ENCODE measurements at places on chromosomes 6 and 20.

- DNase-seq, result no peak
Observed at GRCh38 chr6:135789375-135790050, 62.0 kb upstream of the PDE7B start.

GRCh38 chr6:90414352-90414751, 117.7 kb upstream of the BACH2 start:
- no peak for DNase-seq

DNA sequence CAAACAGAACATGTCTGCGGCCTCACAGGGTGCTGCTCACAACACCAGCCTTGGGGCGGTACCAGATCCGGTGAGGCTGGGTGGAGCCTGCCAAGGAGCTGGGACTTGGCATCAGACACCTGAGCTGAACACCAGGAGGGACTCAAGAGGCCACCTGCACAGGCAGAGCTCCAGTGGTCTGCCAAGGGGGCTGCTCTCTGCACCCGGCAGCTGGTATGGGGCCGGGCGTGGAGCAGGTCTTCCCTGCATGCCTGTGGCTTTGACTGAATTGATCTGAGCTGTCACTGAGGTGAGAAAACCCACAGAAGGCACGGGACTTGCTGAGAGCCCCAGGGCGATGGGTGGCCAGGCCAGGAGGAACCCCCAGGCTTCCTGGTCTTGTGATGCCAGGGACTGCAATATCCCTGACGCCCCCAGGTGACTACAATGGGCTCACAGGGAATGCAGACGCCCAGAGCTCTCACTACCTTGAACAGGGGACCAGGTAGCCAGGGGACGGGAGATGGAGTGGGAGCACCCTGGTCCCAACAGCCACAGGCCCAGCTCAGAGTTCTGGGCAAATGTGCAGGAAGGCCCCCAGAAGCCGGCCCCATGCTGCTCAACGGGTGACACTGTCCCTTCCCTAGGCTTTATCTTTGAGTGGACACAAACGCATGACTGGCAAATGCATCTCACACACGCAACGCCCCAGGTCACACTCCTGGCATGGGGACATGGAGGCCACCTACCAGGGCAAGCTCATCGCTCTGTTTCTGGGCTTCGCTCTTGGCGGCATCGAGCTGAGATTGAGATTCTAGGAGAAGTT, 48.2 kb downstream of the DSTN start:
- DNase-seq, result peak; percentile 42

GRCh38 chr6:149334201-149334600, 16.7 kb downstream of the TAB2 start:
- no peak for DNase-seq

DNA sequence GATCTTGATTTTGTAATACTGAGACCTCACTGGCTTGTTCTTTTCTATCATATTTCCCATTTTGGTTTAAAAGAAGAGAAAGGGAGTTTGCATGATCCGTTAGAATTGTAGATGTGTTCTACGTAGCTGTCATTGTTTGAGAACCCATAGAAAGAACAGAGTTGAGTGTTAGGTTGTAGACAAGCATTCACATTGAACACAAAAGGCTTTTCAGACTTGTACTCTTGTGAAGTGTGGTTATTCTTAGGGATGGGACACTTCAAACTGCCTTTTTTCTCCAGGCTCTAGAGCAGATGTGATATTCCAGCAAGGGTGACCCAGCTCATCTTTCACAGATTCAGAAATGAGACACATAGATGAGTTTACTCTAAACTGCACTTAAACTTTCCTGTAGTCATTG, 19.9 kb downstream of the FOXO3 start:
- no peak for DNase-seq

DNA sequence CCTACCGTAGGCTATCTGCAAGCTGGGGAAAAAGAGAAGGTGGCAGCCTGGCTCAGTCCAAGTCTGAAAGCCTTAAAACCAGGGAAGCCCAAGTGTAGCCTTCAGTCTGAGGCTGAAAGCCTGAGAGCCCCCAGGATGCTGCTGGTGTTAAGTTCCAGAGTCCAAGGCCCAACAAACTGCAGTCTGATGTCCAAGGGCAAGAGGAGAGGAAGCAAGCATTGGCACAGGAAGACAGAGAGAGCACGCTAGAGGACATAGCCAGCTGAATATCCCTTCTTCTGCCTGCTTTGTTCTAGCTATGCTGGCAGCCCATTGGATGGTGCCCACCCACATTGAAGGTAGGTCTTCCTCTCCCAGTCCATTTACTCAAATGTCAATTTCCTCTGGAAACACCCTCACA, 12.1 kb upstream of the L3MBTL1 start:
- no peak for DNase-seq

DNA sequence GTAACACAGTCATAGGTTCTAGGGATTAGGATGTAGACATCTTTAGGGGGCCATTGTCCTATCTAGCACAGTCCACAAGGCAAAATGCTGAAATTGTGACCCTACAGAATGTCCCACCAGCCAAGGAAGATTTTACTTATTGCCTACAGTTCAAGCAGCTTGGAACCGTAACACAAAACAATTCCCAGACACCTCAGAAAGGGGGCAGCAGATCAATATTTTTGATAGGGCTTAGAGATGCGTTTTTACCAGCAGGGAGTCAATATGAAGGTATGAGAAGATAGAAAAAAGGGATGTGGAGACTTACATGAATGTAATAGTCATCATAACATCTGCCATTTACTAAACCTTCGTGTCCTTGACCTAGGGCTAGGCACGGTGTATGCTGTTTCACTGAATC, 81.0 kb downstream of the TMEM170B start:
- DNase-seq, result no peak

DNA sequence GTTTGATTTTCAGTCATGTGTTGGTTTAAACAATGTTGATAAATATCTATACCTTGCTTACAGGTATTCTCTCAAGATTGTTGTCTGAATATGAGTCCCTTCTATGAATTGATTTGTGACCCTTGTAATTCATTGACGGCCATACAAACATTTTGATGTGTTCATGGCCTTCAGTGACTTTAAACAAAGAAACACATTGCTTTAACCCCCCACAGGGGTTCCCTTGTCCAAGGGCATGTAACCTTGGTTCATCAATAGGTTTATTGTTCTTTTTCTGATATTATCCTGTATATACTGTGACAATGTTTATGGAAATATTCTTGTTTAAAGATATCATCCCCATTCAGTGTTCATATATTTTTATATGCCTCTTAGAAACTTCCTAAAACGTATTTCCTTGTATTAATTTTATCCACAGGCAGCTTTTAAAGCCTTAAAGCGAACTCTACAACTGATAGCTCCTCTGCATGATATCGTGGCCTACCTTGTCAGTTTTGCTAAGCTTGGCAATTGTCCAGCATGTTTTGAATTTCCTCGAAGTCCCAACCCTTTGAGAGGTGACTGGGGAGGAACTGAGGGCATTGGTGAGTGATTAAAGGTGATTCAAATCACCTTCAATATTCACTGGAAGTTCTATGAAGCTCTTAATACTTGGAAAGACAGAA, 87.0 kb downstream of the CD164 start:
- no peak for DNase-seq

DNA sequence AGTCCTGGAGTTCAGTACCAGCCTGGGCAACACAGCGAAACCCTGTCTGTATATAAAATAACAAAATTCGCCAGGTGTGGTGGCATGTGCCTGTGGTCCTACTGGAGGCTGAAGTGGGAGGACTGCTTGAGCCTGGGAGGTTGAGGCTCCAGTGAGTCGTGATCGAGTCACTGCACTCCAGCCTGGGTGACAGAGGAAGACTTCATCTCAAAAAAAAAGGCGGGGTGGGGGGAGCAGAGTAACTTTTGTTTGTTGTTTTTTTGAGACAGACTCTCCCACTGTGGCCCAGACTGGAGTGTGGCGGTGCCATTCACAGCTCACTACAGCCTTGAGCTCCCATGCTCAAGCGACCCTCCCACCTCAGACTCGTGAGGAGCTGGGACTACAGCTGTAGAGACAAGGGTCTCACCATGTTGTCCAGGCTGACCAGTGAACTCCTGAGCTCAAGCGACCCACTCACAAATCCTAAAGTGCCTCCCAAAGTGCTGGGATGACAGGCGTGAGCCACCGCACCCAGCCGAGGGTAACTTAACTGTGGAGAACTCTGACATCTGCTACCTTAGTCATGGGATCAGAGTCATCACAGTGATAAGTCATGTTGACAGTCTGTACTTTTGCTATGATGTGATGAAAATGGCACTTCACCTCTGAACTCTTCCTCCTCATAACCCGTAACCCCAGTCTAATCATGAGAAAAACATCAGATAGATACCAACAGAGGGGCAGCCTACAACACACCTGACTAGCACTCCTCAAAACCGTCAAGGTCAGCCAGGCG, 16.5 kb downstream of the PEDS1 start:
- no peak for DNase-seq

DNA sequence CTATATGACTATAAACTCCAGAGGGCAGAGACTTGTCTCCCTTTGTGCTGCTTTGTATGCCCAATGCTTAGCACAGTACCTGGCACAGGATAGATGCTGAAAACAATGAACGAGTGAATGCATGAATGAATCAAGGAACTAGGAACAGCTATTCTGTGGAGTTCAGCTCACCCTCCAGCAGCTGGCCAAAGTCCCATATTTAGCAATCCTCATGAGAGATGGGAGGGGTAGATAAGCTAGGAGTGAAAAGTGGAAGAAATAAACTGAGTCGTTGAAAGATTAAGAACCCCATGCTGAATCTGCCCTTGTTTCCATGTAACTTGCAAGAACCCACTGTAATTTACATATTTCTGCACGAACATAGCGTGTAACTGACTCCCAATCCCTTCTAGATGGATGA, 106.5 kb downstream of the MAFB start:
- DNase-seq, result no peak

DNA sequence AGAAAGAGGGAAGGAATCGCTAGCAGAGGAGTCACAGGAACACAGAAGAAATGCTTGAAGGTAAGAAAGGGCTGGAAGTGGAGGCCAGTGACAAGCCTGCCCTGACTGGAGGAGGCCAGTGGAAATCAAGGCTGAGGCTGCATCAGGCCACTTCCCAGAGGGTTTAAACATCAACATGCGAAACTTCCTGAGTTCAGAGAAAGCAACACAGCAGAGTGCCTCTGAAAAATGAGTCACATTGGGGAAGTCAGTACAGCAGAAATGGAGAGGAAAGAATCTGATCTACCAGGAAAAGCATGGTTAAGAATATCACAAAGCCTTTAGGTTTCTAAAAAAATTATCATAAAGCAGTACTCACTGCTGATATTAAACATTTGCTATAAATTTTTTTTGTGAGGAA, 23.3 kb downstream of the NAPB start:
- no peak for DNase-seq

GRCh38 chr6:163308629-163309440, 105.7 kb upstream of the QKI start:
- DNase-seq, result no peak

DNA sequence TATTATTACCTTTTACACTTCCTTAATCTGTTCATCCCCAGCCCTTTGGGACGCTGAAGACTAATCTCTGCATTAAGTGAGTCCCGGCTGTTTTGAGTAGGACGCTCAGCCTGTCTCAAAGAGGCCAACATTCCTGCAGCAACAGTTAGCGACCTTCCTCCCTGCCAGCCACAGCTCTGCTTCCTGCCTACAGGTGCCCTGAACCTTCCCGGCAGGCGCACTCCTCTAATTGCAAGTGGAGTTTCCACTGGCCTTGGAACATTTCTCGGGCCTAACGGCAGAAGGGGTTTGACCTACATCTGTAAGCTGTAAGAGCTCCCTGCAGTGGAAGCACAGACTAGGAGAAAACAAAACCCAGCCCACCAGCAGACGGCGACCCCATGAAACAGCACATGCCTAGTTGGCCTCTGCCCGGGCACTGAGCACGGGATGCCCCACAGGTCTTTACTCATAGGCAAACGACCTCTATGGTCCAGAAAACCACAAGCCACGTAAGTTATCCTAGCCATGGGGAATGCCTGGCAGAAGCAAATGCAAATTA, 137.9 kb downstream of the DTNBP1 start:
- DNase-seq, result no peak
